ENCODE measurements at places on chromosomes 3 and 15.

DNA sequence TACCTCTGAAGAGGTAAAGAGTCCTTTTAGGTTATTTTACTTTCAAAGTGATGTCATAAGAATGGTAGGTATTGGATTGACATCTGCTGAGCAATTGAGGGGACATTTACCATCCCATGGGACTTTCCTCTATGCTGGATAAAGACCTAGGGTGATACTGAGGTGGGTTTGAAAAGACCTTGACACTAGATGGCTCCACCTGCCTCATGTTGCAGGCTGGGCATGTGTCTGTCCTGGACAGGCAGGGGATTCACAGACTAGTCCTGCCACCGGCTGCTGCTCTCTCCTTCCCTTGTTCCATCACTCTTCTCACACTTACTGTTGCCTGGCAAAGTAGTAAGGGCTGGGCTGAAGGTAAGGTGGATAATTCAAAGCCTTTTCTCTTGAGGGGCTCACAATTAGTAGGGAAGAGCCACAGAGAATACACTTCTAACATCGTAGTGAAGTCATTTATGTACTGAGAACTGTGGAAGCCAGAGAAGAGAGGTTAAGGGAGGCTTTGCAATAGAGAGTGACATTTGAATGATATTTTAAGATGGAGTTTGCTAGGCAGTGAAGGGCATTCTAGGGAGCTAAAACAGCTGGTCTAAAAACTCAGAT is 27.7 kb downstream of the TRAK1 start:
- peaks cover 18% of the 10 kb centered on the region for H3K4me1 ChIP-seq
- no peak overlapping the region for H3K4me3 ChIP-seq
- H3K27me3 ChIP-seq, result no peaks in the 10 kb centered on the region
- no peaks in the 10 kb centered on the region for H3K36me3 ChIP-seq

GRCh38 chr3:154728285-154728684 is 298.3 kb upstream of the GPR149 start:
- no peaks in the 10 kb centered on the region for H3K36me3 ChIP-seq
- no peaks in the 10 kb centered on the region for H3K4me1 ChIP-seq
- DNase-seq, result no peak

DNA sequence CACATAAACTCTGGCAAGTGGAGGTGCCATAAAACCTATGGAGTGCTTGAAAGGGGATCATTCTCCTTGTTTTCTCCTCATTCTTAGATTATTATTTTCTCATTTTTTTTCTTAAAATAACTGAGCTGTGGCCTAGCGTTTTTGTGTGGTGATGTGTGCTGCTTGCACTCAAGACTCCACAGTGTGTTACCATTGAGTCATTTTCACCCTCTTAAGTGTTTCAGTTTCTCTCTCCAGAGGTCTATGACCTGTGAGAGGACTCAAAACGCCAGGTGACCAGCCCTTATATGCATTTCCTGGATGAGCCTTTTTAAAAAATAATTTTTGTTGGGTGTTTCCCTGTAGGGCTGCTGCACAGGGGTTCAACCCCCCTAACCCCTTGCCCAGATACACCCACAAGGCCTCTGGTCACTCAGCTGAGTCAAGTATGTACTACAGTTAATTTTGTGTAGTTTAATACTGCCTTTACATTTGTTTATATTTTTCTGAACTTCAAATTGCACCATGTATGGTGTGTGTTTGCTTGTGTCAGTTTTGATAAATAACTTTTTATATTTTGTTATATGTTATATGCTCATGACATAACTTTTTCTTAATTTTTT is 15.4 kb upstream of the BTLA start:
- no peak overlapping the region for H3K4me3 ChIP-seq
- DNase-seq, result peak; percentile 49
- peaks cover 44% of the 10 kb centered on the region for H3K4me1 ChIP-seq
- peak overlapping the region; percentile 70 for H3K27ac ChIP-seq

DNA sequence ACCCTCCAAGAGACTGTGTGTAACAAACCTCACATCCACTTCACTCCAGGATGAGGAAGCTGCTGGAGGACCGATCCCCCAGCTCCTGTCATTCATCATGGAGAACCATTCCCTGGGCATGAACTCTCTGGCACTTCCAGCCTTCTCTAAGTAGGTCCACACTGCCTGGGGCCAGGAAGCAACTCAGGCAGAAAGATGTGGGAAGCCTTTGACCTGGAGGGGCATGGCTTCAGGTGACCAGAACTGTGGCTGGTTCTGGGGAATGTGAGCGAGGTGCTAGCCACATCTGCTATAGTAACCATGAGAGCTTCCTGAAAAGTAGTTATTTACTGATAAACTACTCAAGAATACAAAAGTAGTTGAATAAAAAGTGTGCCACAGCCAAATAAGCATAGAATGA is 173.7 kb upstream of the CTDSPL start:
- no peak overlapping the region for H3K4me3 ChIP-seq
- H3K4me1 ChIP-seq, result no peaks in the 10 kb centered on the region
- no peak for DNase-seq
- H3K27ac ChIP-seq, result no peak overlapping the region
- peaks cover 4% of the 10 kb centered on the region for H3K27me3 ChIP-seq

- H3K4me1 ChIP-seq, result no peaks in the 10 kb centered on the region
- H3K27me3 ChIP-seq, result no peaks in the 10 kb centered on the region
- H3K36me3 ChIP-seq, result peaks cover 2% of the 10 kb centered on the region
- no peak overlapping the region for H3K4me3 ChIP-seq
- H3K27ac ChIP-seq, result no peak overlapping the region
- no peak for DNase-seq
These were observed 21.4 kb downstream of the CCDC191 start for GRCh38 chr3:114034787-114035545.

DNA sequence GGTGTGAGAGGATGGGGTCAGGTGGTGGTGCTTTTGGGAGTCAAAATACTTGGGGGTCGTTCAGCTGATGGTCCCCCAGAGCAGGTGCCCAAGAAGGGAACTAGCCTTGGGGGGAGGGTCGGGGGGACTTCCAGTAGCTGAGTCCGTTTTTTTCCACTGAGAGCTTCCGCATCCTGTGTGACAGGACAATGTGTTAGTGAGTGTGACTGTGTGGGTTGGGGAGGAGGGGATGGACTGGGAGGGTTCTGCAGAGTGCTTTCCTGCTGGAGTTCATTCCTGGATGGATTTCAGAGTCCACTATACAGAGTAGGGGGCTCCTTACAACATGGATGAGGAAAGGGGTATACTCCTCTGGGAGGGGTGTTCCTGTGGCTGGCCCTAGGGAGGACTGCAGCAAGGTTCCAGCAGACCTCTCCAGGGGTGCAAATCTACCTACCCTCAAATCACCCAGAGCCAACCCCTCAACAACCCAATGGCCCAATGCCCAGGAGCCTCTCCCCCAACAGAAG is 601 bp upstream of the HYAL2 start:
- no peaks in the 10 kb centered on the region for H3K27me3 ChIP-seq
- peaks cover 44% of the 10 kb centered on the region for H3K4me1 ChIP-seq

- H3K27me3 ChIP-seq, result peaks cover 40% of the 10 kb centered on the region
- no peak overlapping the region for H3K27ac ChIP-seq
- no peak overlapping the region for H3K4me3 ChIP-seq
- H3K4me1 ChIP-seq, result peaks cover 7% of the 10 kb centered on the region
These were observed 24.0 kb upstream of the CHCHD6 start for GRCh38 chr3:126679831-126680666.

DNA sequence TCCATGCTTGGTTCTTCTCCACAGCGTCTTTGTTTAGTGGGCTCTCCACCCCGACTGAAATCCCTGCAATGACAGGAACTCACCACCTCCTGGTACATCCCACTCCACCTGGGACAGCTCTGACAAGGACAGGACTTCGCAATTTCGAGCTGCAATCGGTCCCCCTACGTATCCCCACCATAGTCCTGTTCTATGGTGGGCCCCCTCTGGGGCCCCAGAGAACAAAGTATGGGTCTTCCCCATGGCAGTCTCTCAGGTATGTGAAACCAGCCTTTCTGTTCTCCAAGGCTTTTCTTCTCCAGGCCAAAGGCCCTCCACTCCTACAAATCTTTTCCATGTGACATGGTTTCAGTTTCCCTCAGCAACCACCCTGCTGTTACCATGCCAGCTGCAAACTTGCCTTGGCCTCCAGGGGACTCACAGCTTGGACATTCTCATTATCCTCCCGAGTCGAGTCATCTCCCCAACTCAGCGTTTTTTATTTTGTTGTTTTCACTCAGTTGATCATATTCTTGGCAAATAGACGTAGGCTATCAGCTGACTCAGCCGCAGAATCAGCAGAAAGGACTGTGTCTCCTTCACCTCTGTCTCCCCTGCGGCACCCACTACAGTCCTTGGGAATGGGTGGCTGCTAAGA is 233.3 kb downstream of the OPA1 start:
- DNase-seq, result no peak
- peaks cover 43% of the 10 kb centered on the region for H3K27me3 ChIP-seq
- H3K4me3 ChIP-seq, result no peak overlapping the region
- H3K4me1 ChIP-seq, result no peaks in the 10 kb centered on the region

DNA sequence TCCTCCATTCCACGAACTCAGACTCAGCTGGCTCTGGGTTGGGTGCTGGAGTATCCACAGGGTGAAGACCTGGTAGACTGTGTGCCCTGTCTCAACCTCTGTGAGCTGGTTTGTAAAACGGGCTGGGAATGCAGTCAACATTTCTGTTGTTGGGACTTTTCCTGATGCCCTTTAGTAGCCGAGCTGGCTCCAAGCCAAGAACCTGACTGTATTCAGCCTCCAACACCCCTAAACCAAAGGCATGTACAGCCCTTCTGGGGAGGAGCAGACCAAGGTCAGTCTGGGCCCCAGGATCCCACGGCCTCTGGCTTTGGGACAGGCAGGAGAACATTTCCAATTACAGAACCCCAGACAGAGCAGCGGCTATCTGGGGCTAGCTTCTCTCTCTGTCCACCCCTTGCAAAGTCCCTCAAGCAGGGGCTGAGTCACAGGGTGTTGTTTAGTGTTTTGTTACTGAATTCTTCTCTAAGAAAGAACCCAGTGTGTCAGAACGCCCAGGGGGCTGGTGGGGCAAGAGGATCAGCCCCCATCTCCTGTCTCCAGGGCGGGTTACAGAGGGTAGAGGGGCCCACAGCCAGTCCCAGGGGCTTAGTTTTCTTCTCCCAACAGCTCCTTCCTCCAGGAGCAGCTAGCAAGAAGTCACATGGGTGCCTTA is 56.8 kb upstream of the SLC6A6 start:
- no peaks in the 10 kb centered on the region for H3K36me3 ChIP-seq
- H3K27ac ChIP-seq, result no peak overlapping the region
- H3K27me3 ChIP-seq, result peaks cover 19% of the 10 kb centered on the region
- no peaks in the 10 kb centered on the region for H3K4me1 ChIP-seq
- no peak overlapping the region for H3K4me3 ChIP-seq

- peaks cover 16% of the 10 kb centered on the region for H3K27me3 ChIP-seq
- no peak for DNase-seq
- no peak overlapping the region for H3K4me3 ChIP-seq
- no peaks in the 10 kb centered on the region for H3K36me3 ChIP-seq
- no peak overlapping the region for H3K27ac ChIP-seq
These were observed 4.9 kb upstream of the TMEM212 start for GRCh38 chr3:171838218-171838720.

GRCh38 chr15:73794443-73795133 is 41.4 kb upstream of the INSYN1 start:
- no peaks in the 10 kb centered on the region for H3K4me1 ChIP-seq
- DNase-seq, result no peak
- no peaks in the 10 kb centered on the region for H3K36me3 ChIP-seq
- H3K4me3 ChIP-seq, result no peak overlapping the region
- H3K27ac ChIP-seq, result no peak overlapping the region
- H3K27me3 ChIP-seq, result peaks cover 11% of the 10 kb centered on the region
